ENCODE measurements at places on chromosomes 12 and 14. TPM values are rescaled to one million over a fixed set of nuclear protein-coding genes. Genes with fewer than 3 reads are reported as not detected.
A peak's percentile ranks its signal among the peaks of the same experiment; 100 is the strongest.

- DNase-seq, result no peak
- no peak overlapping the region for H3K27ac ChIP-seq
- no peaks in the 10 kb centered on the region for H3K4me1 ChIP-seq
- H3K27me3 ChIP-seq, result peaks cover 7% of the 10 kb centered on the region
Observed at GRCh38 chr12:70785896-70786295, 134.6 kb downstream of the PTPRR start.

The TMEM132C gene
- not detected for polyA plus RNA-seq

- no peak overlapping the region for H3K27ac ChIP-seq
- H3K36me3 ChIP-seq, result no peaks in the 10 kb centered on the region
- H3K4me1 ChIP-seq, result no peaks in the 10 kb centered on the region
Observed at GRCh38 chr14:65179918-65180724, 77.8 kb upstream of the MAX start.

The ETFBKMT gene
- polyA plus RNA-seq, result 1.2 TPM

- H3K4me1 ChIP-seq, result peaks cover 15% of the 10 kb centered on the region
- H3K27ac ChIP-seq, result no peak overlapping the region
- no peaks in the 10 kb centered on the region for H3K36me3 ChIP-seq
- no peak overlapping the region for H3K4me3 ChIP-seq
- DNase-seq, result no peak
- H3K27me3 ChIP-seq, result no peaks in the 10 kb centered on the region
Observed at GRCh38 chr12:95830335-95831089, 28.2 kb upstream of the SNRPF start.

- no peaks in the 10 kb centered on the region for H3K27me3 ChIP-seq
- H3K27ac ChIP-seq, result no peak overlapping the region
- DNase-seq, result no peak
- no peaks in the 10 kb centered on the region for H3K36me3 ChIP-seq
- H3K4me1 ChIP-seq, result no peaks in the 10 kb centered on the region
Observed at GRCh38 chr12:32191445-32191844, 84.8 kb downstream of the BICD1 start.

- DNase-seq, result peak; percentile 50
- H3K36me3 ChIP-seq, result peaks cover 7% of the 10 kb centered on the region
- H3K27me3 ChIP-seq, result no peaks in the 10 kb centered on the region
- peak overlapping the region; percentile 58 for H3K4me3 ChIP-seq
Observed at GRCh38 chr12:8948701-8949341, 624 bp downstream of the M6PR start.

DNA sequence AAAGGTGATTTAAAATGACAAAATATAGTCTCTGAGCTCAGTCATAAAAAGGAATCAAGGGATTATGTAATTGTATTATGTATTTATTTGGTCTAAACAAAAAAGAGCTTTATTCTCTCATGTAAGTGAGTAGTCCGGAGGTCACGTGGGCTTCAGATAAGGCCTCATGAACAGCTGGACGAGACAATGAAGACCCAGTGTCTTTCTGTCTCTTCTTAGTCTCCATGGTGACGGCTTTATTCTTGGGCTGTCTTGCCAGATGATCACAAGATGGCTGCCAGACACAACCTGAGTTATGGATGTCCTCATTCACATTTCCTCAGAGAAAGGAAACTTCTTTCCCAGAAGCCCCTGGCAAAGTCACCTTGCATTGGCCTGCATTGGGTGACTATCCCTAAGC lies 98.6 kb downstream of the ARF6 start:
- no peaks in the 10 kb centered on the region for H3K36me3 ChIP-seq
- no peak for DNase-seq
- no peak overlapping the region for H3K27ac ChIP-seq
- no peak overlapping the region for H3K4me3 ChIP-seq

DNA sequence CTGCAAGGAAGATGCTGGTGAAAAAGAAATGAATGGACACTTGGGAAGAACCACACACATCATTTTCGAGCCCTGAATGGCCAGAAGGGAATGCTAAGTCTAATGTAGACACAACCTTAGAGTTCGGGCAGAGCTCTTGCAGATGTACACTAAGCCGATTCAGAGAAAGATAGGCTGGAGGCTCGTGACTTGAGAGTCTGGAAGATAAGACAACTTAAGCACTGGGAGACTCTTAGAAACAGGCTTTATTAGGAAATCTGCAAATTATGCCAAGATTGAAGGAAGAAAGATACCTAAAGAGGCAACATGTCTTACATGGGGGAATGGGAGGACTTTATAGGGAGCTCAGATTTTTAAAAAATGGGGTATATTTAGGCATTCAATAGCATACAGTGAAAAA lies 13.5 kb downstream of the TBPL2 start:
- H3K27me3 ChIP-seq, result no peaks in the 10 kb centered on the region
- H3K36me3 ChIP-seq, result no peaks in the 10 kb centered on the region
- H3K4me1 ChIP-seq, result no peaks in the 10 kb centered on the region
- no peak overlapping the region for H3K4me3 ChIP-seq

The MAP1LC3B2 gene
- 0.49 TPM for polyA plus RNA-seq

DNA sequence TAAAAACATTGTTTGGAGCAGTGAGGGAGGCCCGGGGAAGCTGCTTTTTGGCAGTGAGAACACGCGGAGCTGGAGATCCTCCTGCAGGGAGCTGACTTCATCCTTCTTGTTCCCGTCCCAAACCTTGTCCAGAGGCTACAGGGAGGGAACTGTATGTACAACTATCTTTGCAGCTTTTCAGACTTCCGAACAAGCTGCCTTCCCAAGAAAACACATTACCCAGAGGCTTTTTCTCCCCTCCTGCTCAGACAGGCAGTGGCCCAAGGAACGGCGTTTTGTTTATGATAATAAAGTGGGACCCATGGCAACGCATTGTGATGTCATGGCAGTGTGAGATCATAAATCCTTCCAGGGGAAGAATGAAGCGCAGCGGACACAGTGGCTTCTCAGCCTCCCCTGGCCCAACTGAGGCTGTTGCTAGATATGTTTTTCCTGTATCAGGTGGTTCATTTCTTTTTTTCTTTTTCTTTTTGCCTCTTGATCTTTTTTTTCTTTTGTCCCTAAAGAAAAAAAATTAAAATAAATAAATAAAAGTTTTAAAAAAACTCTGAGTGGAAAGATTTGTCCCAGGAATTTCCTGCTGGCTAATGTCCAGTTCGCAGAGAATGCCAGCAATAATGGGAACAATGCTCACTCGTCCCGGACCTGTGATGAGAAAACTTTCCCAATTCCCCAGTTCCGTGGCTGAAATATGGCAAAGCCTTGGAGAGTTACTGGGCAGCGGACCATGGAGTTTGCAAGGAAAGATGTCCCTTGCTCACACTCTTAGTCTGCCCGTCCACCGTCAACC lies 103.4 kb upstream of the MAP1LC3B2 start:
- H3K4me1 ChIP-seq, result peaks cover 17% of the 10 kb centered on the region
- peak overlapping the region; percentile 14 for H3K4me3 ChIP-seq
- peak; percentile 98 for DNase-seq
- no peaks in the 10 kb centered on the region for H3K36me3 ChIP-seq
- H3K27me3 ChIP-seq, result no peaks in the 10 kb centered on the region

DNA sequence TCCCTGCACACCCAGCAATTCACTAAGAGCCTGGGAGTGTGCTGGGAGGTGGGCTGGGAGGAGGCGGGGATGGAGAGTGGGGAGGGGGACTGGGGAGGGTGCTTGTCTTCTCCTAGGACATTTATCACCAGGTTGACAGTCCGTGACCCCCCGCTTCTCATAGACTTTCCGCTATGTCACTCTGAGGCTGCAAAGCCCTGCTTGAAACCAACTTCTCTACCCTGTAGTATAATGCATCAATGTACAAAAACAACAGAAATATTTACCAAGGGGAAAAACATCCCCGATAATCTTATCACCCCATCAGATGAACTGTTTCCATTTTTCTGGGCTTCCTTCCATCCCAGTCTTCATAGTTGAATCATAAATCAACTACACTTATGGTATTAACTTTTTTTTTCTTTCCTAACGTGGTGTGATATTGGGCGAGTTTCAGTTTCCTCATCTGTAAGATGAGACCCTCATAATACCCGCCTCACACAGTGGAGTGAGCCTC lies 28.6 kb upstream of the BATF start:
- DNase-seq, result no peak
- no peak overlapping the region for H3K27ac ChIP-seq
- H3K27me3 ChIP-seq, result no peaks in the 10 kb centered on the region

The KRT81 gene
- not detected for polyA plus RNA-seq

DNA sequence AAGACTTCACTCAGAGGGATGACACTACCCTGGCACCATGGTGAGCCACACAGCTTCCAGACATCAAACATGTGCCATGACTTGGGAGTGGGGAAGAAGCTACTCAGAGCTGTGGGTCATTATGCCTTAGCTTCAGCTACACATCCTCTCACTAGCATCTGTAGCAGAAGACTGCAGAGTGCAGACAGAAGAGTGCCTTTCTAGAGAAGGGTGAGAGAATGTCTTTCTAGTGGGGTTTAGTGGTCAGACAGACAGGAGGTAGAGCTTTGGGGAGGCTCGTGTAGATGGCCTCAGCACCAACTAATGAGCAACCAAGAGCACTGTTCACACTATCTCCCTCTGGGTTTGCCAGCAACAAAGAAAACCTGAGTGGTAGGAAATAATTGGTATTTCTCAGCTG lies 4.9 kb upstream of the B4GALNT3 start:
- peaks cover 53% of the 10 kb centered on the region for H3K27me3 ChIP-seq
- no peaks in the 10 kb centered on the region for H3K36me3 ChIP-seq
- DNase-seq, result no peak

GRCh38 chr14:22210906-22211305 lies 378.1 kb downstream of the DAD1 start:
- no peak overlapping the region for H3K4me3 ChIP-seq
- H3K36me3 ChIP-seq, result no peaks in the 10 kb centered on the region
- DNase-seq, result no peak
- H3K27me3 ChIP-seq, result peaks cover 17% of the 10 kb centered on the region
- no peak overlapping the region for H3K27ac ChIP-seq

- no peak overlapping the region for H3K27ac ChIP-seq
- no peaks in the 10 kb centered on the region for H3K36me3 ChIP-seq
- no peaks in the 10 kb centered on the region for H3K4me1 ChIP-seq
- H3K27me3 ChIP-seq, result no peaks in the 10 kb centered on the region
Observed at GRCh38 chr14:76666746-76667145, 94.5 kb upstream of the VASH1 start.

The C3AR1 gene
- 0.70 TPM for polyA plus RNA-seq

GRCh38 chr14:69001375-69001774 lies 22.3 kb upstream of the ACTN1 start:
- no peaks in the 10 kb centered on the region for H3K36me3 ChIP-seq
- no peaks in the 10 kb centered on the region for H3K27me3 ChIP-seq
- no peak overlapping the region for H3K27ac ChIP-seq
- no peak overlapping the region for H3K4me3 ChIP-seq

DNA sequence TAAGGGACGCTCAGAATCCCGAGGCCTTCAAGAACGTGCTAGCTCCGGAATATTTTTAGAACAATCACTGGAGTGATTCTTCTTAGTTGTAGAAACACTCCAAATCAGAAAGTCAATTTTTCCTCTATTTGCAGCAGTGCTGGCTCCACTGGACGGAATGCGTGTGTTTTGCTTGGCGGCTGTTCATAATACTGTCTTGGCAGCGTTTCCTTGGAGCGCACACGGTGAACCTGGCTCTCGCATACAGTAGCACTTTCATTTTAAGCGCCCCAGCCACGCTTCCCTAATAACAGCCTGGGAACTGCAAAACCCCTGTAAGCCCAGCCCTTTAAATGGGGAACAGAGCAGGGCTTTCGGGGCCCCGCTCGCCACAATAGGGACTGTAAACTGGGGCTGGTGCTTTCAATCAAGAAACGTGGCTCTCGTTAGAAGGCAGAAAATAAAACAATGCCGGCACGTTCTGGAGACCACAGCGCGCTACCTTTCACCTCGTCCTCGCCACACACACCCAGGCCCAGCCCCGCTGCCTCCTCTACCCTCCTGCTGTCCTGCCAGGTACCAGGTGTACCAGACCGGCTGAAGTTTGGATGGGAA lies 79.9 kb downstream of the BCL11B start:
- no peak overlapping the region for H3K4me3 ChIP-seq
- no peak overlapping the region for H3K27ac ChIP-seq
- H3K36me3 ChIP-seq, result no peaks in the 10 kb centered on the region
- peak; percentile 46 for DNase-seq

The SVOP gene
- not detected for polyA plus RNA-seq

DNA sequence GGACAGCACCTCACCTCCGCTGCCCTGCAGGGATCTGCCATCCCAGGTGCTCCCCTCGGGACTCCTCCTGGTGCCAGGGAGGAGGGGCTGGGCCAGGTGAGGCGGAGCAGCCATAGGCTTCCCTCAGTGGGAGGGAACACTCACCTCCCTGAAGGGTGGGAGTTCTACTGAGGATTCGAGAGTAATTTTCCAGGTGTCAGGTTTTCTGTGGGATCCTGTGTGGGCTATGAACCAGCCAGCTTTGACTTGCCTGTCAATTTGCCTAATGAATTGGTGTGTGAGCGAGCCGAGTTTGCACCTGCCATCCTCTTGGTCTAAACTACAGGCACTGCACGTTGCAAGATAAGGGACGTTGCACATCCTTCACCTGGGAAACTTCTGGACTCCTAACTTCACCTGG lies 50.3 kb downstream of the NOC4L start:
- no peak overlapping the region for H3K27ac ChIP-seq
- peaks cover 8% of the 10 kb centered on the region for H3K4me1 ChIP-seq
- no peak for DNase-seq
- no peaks in the 10 kb centered on the region for H3K27me3 ChIP-seq
- no peaks in the 10 kb centered on the region for H3K36me3 ChIP-seq

DNA sequence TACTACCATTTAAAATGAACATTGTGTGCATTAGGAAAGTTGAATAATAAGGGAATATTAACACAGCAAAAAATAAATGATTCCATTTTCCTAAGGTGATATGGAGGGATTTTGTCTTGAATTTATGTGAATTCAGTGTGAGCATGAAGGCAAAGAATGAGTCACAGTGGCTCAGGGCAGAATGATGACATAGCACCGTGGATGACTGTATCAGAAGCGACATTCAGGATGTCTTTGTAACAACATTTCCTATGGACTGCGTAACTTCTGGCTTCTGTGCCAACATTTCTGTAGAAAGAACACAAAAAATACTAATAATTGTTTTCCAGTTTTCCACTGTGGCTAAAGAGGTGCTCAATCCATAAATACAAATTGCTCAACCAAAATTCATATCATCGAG lies 54.6 kb downstream of the TTC8 start:
- no peaks in the 10 kb centered on the region for H3K36me3 ChIP-seq
- DNase-seq, result peak; percentile 92
- H3K27ac ChIP-seq, result peak overlapping the region; percentile 82
- peaks cover 12% of the 10 kb centered on the region for H3K4me1 ChIP-seq
- no peak overlapping the region for H3K4me3 ChIP-seq
- no peaks in the 10 kb centered on the region for H3K27me3 ChIP-seq

The BMP4 gene
- 311 TPM for polyA plus RNA-seq

The SLCO1A2 gene
- polyA plus RNA-seq, result not detected

The SSPN gene
- polyA plus RNA-seq, result 1.3 TPM

- H3K4me3 ChIP-seq, result no peak overlapping the region
- no peak for DNase-seq
- no peaks in the 10 kb centered on the region for H3K36me3 ChIP-seq
- no peaks in the 10 kb centered on the region for H3K4me1 ChIP-seq
- no peak overlapping the region for H3K27ac ChIP-seq
Observed at GRCh38 chr14:87434680-87435079, 558.3 kb downstream of the GALC start.

- peaks cover 16% of the 10 kb centered on the region for H3K4me1 ChIP-seq
- H3K27ac ChIP-seq, result no peak overlapping the region
- no peaks in the 10 kb centered on the region for H3K36me3 ChIP-seq
- H3K27me3 ChIP-seq, result no peaks in the 10 kb centered on the region
- peak; percentile 15 for DNase-seq
- H3K4me3 ChIP-seq, result no peak overlapping the region
Observed at GRCh38 chr14:104894331-104895206, 29.5 kb downstream of the CEP170B start.

All from endothelial cell of umbilical vein (primary cell).